ENCODE measurements at places on chromosomes 7 and 10.

DNA sequence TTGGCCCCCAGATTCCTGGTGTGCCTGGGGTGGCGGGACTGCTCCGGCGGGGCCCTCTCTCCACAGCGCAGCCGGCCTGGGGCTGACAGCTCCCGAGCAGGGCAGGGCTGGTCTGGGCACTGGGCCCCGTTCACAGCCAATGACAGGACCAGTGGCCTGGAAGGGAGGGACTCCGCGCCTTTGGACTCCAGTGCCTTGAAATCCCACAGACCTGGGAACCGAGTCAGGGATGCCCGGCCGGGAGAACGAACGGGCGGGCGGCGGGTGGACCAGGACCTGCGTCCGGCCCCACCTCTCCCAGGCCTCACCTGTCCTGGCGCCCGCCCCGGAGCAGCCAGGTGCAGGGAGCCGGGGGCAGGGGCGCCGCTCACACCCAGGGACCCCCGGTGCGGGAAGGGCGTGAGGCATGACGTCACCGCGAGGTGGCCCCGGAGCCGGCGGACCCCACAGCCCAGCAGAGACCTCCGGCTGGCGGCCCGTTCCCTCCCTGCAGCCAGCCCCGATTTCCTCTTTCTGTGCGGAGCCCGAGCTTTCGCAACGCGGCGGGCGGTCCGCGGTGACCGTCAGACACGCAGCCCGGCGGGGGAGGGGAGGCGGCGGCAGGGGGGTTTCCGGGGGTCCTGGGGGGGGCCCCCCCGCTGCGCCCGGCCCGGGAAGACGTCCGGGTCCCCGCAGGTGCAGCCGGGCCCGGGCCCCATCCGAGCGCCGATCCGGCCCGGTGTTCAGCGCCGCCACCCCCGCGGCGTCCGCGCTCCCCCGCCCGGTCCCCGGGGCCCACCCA, 743 bp downstream of the ADAP1 start:
- DNase-seq = peak; percentile 82

DNA sequence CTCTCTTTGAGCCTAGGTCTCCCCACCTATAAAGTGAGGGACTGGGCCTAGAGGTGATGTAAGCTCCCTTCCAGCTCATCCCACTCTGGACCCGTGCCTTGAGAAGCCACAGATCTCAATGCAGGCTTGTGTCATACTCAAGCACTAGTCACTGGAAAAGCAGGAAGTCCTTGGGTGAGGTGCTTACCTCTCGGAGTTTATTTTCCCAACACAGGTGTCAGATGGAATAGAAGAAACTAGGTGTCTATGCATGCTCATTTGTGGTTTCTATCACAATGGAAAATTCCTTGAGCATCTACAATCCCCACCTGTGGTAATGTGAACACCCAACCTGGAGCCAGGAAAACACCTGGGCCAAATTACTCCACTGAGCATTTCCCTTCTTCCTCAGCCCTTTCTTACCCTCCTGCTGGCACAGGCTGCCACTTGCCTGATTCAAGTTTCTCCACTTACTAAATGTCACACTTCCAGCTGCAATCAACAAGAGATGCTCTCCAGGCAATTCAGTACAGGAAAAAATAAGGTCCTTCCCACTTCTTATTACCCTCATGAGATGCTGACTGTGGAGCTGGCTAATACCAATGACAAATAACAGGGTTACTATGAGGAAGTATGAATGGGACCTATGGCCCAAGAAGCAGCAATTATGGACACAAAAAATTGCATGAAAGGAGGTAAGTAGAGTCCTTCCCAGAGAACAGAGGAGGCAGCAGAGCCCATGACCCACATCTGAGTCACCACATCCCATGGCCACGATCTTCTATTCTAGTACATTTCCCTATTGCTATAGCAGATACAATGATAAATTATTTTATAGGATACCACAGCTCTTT, 13.1 kb downstream of the LSM5 start:
- no peak for DNase-seq

- DNase-seq = no peak
Observed at GRCh38 chr10:13812804-13813203, 226.0 kb downstream of the PRPF18 start.

- DNase-seq = no peak
Observed at GRCh38 chr7:150398108-150398964, 19.2 kb downstream of the ZNF775 start.

- DNase-seq = no peak
Observed at GRCh38 chr10:46267132-46267985, 19.4 kb upstream of the ANTXRL start.

GRCh38 chr10:97752956-97753355, 16.0 kb downstream of the ZFYVE27 start:
- DNase-seq = no peak

DNA sequence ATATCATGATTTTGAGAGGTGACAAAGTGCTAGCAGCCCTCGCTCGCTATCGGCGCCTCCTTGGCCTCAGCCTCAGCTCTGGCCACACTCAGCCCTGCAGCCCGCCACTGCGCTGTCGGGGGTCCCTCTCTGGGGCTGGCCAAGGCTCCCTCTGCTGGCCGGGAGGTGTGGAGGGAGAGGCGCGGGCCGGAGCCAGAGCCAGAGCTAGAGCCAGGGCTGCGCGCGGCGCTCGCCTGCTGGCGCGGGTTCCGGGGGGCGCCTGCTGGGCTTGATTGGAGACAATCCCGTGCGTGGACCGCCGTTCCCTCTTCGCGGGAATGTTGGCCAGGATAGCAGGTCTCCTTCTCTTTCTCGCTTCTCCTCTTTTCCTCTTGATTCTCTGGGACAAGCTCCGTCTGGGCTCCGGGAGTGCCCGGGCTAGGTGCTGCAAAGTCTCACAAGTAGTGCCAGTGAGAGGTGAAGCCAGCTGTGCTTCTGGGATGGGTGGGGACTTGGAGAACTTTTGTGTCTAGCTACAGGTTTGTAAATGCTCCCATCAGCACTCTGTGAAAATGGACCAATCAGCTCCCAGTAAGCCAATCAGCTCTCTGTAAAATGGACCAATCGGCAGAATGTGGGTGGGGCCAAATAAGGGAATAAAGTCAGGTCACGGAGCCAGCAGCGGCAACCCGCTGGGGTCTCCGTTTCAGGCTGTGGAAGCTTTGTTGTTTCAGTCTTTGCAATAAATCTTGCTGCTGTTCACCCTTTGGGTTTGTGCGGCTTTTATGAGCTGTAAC, 43.4 kb upstream of the ELMO1 start:
- DNase-seq = no peak

DNA sequence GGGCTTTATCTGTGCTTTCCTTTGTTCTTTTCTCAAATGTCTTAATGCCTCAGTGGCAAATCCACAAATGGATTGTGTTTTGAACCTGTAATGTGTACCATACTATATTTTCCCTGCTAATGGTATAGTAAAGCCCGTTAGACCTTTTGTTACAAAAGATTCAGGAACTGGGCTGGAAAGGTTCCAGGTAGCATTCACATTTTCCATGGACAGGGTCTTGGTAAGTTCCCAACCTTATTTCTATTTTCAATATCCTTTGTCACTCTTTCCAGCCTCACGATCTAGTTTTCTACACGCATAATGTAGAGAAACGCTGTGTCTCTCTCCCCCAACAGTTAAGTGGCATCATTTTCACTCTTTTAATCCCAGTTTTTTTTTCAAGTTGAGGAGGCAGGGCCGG, 153.0 kb downstream of the PLCE1 start:
- no peak for DNase-seq

DNA sequence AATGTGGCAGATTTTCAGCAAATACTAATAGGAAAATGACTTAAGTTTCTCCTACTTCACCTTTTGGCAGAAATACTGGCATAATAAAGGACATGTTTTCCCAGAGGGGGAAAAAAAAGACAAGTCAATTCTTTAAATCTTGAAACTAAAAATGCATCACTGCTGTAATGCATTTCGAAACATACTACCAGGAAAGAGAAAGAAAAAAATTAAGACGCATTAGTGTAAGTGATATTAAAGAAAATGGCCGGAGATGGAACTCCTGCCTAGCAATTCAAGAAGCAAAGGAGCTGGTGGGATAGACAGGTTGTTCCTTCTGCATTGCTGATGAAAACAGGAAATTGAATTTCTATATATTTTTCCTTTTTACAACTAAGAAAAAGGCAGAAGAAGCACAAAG, 3.2 kb downstream of the ACTR1A start:
- no peak for DNase-seq

- no peak for DNase-seq
Observed at GRCh38 chr7:155426543-155427410, 31.2 kb upstream of the EN2 start.

- DNase-seq = no peak
Observed at GRCh38 chr10:62726142-62726541, 78.4 kb upstream of the ADO start.

DNA sequence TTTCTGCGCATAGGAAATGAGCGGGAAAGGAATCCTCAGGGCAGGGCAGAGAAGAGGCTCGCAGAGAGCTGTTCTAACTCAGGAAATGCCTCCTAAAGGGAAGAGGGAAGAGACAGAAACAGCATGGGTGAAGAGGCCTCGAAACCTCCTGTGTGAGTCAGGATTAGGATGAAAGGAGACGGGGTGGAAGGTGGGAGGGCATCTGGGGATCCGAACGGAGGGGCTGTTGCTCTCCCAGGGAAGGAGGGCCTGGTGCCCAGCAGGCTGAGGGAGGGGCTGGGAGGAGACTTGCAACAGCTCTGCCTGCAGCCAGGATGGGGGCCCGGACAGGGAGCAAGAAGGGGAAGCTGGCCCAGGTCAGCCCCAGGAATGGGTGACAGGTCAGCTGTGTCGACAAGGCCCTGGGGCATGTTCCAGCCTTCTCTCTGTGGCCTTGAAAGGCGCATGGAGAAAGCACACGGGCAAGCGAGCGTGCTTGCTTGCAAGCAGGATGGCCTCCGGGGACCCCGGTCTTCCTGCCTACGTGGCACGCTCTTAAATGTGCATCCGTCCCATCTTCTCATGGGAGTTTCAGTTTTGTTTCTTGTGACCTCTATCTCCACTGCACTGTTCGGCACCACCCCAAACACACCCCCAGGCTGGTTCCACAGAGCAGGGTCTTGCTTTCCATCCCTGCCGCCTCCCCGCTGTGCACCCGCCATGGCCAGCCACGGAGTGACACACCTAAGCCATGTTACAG, 63.5 kb downstream of the HIPK2 start:
- no peak for DNase-seq

DNA sequence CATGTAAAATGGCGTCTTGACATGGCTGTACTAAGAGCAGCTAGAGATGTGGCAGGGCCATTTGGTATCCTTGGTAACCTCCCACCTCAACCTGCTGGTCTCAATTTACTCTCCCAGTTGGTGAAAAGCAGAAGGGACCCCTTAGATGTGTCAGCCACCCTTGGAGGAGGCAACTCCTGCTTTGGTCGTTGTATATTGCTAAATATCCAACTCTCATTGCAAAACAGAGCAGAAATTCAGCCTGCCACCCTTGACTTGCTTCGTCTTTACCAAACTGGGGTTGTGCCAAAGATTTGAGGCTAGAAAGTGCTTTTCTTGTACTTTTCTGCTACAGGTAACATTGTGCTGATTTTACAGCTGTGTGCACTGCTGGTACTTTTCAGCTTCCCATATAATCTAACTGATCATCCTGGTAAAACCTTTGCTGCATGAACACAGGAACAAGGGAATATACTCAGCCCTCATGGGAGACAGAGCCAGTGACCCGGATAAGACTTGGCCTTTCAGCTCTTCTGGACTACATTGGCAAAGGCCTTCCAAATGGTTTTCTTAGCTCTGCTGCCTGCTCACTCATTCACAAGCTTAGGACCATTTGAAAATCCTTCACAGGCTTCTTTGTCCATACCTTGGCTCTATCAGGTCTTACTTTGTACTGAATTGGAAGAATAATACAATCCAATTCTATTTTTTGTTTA, 2.2 kb upstream of the VSTM4 start:
- DNase-seq = no peak

DNA sequence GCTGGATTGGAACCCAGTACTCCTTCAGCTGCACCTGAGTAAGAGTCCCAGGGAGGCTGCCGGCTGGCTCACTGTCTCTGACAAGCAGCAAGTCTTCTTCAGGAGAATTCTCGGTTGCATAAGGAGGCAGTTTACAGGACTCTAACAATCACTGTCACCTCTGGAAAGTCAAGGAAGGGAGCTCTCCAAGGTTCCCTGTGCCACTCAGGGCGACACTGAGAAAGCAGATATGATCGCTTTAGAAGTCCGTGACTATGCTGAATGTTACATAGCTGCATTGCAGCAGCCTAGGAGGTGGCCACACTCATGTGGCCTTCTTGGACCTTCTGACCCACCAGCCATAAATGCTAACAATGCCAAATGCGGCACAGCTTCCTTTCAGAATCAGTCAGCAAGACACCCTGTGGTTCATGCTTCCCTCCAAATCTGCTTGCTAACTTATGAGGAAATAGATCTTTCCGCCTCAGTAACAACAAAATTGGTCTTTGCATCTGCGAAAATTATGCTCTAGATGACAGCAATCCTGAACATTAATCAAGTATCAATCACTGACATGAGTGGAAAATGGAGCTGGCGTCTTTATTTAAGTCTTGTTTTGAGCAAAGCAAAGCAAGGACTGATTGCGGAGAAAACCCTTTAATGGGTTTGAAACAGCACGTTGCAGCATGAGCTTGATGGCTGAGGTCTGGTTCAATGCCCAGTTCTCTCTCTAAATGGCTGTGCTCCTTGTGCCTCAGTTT, 132.9 kb downstream of the ATXN7L1 start:
- DNase-seq = no peak

DNA sequence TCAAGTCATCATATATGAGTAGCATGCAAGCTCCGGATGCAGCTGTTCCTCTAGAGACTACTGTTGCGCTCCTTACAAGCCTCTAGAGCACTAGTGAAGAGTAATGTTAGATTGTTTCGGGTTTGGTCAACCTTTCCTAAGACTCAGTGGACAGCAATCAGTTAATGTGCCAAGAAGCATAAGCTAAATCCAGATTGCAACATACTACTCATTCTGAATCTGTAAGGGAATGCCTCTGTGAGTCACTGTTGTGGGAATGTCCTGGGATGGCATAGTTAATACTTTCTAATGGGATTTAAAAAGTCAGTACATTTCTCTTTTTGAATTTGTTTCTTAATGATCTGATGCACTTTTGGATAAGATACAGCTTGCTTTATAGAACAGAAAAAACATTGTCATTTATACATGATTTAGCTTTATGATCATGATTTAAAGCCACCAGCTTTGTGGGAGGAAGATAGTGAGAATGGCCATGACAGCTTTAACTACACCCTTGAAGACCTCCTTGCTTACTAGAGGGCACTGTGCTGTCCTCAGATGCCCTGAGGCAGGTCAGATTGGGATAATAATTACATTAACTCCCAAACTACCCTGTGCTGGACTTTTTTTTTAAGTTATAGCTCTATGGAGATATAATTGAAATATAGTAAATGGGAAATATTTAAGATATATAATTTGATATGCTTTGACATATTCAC, 138.4 kb downstream of the SDK1 start:
- no peak for DNase-seq
